ENCODE measurements at places on chromosomes 16 and 17.
A peak's percentile ranks its signal among the peaks of the same experiment; 100 is the strongest.

DNA sequence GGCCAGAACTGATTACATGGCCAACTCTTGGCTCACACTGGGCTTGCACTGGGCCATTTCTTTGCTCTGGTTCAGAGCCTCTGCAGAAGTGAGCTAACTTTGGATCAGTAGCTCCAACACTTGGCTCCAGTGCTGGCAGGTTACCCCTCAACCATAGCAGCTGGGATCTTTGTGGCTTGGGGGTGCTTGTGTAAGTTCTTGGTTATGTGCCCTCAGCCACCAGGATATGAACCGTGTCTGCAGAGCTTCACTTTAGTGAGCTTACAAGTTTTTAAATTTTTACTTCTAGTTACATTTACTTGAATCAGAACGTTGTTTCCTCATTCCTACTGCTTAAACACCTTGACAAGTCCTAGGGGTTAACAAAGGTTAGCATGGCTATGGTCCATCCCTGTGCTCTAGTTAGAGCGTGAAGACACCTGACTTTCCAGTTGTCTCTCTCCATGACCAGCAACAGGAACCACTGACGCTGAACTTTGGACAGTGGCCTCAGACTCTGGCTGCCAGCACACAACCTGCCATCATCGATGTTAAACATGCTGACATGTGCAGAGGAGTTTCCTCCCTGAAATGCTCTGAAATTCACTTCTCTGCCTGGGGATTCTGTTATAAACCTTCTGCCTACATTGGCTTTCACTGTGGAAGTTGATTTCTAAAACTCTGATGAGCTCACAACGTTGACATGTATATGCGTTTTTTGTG lies 4.1 kb downstream of the PDF start:
- DNase-seq = no peak

DNA sequence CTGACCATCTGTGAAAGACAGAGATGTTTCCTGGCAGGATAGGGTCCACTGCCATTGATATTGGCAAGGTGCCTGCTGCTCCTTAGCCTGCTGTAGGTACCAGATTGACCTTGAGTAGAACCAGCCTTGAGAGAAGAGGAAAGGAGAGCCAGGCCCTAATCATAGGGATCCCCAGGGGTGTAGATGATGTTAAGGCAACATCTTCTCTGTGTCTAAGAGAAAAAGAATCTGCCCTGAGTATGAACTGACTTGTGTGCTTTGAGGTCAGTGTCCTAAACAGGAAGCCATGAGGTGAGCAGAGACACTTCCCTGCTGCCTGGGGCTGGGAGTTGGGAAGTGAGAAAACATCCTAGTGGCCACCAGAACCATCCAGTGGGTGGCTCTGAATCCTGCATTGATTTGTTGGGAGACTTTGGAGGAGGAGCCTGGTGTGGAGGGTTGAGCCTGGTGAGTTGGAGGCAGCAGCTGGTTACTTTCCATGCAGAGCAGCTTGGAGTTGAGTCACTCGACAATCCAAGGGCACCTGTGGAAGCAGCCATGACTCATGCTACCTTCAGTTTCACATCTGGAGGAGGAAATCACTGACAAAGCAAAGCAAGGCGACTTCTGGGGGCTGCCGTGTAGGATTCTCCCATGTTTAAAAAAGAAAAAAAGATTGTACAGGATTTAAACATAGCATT lies 47.8 kb downstream of the BMERB1 start:
- DNase-seq = no peak

DNA sequence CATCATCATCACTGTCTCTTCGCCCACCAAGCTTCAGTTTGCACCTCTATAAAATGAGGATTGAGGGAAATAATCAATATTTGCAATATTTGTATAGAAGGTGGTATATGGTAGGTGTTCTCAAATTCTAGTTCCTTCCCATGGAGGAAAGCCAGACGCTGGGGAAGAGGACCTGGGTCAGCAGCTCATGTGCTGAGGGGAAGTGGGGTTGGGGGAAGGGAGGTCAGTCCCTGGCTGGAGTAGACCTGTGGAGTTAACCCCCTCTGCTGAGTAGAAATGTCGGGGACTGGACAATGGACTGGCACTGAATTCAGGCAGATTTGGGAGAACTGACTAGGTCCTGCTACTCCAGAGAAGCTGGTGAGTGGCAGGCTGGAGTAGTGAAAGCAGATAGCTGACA lies 12.8 kb upstream of the ITGB3 start:
- DNase-seq = no peak

DNA sequence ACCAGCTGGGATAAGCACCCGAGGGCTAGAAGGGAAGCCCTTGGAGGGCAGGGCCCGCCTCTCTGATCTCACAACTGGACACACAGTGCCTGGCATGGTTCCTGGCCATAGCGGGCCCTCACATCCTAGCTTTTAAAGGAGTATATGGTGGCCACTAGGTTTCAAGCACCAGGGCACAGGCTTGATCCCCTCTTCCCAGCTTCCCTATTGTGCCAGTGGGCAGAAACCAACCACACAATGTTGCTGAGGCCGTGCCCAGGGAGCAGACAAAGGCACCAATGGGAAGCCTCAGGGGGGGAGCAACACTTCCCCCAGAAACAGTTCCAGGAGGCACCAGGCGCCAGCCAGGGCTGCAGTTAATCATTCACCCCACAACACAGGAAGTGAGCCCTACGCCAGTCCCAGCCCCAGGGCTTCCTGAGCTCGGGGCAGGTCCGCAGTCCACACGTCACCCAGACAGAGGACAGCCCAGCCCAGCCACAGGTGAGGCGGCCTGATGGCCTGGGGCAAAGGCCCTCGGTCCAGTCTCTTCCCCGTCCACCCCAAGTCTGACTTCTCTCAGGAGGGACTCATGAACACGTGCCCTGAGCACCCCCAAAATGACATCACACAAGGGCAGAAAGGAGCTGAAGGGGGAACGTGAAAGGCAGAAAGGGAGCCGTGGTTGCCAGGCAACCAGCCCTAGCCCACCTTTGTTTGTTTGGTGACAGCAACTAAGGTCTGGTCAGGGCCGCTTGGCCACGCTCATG lies 12.8 kb downstream of the SMIM5 start:
- peak; percentile 41 for DNase-seq

DNA sequence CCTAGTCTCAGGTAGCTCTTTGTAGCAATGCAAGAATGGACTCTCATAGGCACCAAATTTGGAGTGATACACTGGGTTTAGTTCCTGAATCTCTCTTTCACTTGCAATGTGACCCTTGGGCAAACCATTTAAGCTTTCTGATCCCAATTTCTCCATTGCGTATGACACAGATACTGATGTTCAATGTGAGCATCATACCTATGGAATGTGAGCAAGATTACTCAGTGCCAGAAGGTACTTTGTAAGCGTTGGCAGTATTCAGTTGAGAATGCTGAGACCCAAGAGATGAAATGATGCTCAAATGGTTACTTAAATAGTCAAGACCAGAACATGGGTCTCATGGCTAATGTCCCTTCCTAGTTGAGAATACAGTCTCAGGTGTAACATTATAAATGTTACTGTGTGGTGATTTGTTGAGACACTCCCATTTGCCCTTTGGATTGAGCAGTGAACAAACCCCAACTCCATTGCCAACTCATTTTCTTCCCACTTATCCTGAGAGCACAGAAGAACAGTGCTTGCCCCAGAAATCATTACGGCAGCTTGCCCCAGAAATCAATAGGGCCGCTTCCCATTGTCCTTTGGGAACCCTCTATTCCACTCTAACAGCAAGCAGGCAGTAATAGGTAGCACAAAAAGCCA lies 134.1 kb downstream of the SOX9 start:
- DNase-seq = no peak

Data from CD4-positive, alpha-beta T cell treated with Interleukin-4 for 1 hour (primary cell).